Body of pancreas (tissue), 4 donors: ENCODE measurements at places on chromosomes 1 and 21. TPM values are rescaled to one million over a fixed set of nuclear protein-coding genes. Genes with fewer than 3 reads are reported as not detected.
A peak's percentile ranks its signal among the peaks of the same experiment; 100 is the strongest.

- no peak for DNase-seq
These were observed 443.1 kb upstream of the DAB1 start for GRCh38 chr1:57866998-57867397.

DNA sequence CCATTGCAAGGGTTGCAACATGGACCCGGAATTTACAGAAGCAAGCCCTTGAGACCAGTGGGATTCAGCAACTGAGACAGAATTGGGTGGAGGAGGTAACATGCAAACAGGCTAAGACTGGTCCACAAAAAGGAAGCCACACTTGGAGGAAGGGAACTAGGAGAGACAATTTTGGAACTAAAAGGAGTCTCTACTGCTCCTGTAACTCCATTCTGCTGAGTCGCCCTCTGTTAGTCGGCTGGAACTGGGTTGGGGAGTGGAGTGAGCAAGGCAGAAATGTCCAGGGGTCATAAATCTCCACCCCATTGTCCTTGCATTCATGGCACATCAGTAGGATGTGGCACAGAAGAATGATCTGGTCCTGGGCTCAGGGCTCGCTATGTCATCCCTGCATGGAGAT, 5.1 kb downstream of the LAMB3 start:
- DNase-seq, result no peak

DNA sequence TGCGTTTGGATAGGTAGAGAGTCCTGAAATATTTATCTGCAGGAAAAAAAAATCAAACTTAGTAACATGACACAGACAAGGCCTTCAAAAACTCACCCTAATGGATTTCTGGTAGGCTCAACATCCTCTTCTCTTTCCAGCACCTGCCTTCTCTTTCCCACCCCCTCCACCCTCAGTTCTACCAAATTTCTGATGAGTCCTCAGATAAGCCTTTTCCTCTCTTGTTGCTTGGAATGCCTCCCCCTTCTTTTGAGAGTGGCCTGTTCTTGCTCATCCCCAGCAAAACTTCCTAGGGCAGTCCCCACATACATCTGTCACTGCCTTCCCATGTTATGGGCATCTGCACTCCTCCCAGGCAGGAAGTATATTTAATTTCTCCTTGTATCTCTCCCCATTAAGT, 7.6 kb upstream of the LBR start:
- DNase-seq, result no peak

The C1orf87 gene
- total RNA-seq, result not detected

- no peak for DNase-seq
These were observed 126.6 kb upstream of the COA6 start for GRCh38 chr1:234246638-234247116.

GRCh38 chr1:160009081-160009480, 22.7 kb downstream of the PIGM start:
- DNase-seq, result no peak

The FCRL5 gene
- total RNA-seq, result 0.52 TPM

DNA sequence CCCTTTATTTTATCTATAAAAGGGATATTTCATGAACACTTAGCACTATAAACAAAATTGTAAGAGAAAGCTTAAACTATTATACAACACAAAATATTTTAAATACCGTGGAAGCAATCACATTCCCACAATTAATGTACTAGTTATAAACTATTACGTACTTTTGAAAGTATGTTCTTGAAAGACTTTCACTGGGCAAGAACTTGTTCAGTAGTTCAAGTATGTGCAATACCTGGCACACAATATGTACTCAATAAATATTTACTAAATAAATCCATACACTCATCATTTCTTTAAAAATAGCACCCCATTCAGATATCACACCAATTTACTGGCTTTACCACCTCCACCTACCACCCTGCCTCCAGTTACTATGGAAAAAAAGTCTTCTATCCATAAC, 12.6 kb upstream of the FMO2 start:
- DNase-seq, result no peak

GRCh38 chr1:60394436-60394835, 320.9 kb upstream of the C1orf87 start:
- DNase-seq, result no peak

GRCh38 chr1:36864182-36864822, 170.0 kb downstream of the GRIK3 start:
- no peak for DNase-seq

The LDLRAD1 gene
- total RNA-seq, result not detected

- no peak for DNase-seq
These were observed 289.1 kb upstream of the PLD5 start for GRCh38 chr1:242813490-242814091.

- DNase-seq, result peak; percentile 81
These were observed 49.1 kb downstream of the ATP2B4 start for GRCh38 chr1:203675596-203676347.

DNA sequence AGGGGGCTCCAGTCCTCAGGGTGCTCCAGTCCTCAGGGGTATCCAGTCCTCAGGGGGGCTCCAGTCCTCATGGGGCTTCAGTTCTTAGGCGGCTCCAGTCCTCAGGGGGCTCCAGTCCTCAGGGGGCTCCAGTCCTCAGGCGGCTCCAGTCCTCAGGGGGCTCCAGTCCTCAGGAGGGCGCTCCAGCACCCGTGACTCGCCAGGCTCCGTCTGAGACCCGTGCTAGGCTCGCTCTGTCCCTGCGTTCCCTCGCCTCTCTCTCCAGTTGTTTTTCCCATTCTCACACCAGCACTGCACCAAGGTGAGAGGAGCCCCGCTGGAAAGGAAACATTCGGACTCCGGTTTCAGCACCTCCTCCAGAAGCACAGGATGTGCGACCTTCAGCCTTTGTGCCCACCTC, 9.4 kb upstream of the OR2M2 start:
- no peak for DNase-seq

The VTCN1 gene
- 20.4 TPM for total RNA-seq
